ENCODE measurements at places on chromosomes 4 and X.

- DNase-seq, result peak; percentile 27
These were observed 34.5 kb upstream of the TLR2 start for GRCh38 chr4:153649572-153649991.

- DNase-seq, result no peak
These were observed 19.5 kb upstream of the SUPT20HL2 start for GRCh38 chrX:24333371-24333770.

DNA sequence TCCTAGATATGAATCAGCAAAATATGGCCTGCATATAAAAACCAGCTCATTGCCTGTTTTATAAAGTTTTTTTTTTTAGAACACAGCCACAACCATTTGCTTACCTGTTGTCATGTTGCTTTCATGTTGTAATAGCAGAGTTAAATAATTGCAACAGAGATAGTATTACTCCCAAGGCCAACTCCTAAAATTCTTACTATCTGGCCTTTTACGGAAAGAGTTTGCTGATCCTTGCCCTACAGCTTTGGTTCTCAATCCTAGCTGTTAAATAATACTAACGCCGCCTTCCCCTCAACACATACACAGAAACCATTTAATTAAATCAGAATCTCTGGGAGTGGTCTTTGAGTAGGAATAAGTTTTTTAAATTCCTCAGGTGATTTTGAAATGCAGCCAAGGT, 231.3 kb upstream of the TET2 start:
- DNase-seq, result no peak

GRCh38 chr4:120228086-120228485, 161.4 kb upstream of the MAD2L1 start:
- no peak for DNase-seq

DNA sequence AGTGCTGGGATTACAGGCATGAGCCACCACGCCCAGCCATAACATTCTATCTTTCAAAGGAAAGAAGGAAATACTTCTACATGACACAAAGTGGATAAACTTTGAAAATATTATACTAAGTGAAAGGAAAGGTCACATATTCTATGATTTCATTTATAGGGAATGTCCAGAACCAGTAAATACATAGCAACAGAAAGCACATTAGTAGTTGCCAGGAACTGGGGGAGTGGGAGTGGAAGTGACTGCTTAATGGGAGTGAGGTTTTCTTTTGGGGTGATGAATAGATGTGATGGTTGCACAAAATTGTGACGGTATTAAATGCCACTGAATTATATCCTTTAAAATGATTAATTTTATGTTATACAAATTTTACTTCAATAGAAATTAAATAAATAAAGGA, 95.7 kb upstream of the IL15 start:
- peak; percentile 22 for DNase-seq

DNA sequence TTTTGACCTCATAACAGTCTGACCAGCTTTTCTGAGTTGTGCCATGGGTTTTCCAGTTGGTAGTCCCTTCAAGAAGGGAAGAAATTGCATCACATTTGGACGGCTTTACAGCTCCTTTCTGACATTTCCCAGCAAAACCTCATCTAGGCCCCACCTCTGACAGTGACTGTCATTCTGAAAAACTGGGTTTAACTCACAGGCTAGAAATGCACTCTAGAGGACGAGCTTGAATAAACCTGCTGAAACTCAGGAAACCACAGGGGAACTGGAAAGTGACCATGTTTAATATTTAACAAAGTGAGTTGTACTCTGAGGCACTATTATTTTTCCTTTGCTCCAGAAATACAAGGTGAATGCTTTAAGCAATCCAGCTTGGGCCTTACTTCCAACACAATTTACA, 434.3 kb upstream of the RASGEF1B start:
- DNase-seq, result no peak

DNA sequence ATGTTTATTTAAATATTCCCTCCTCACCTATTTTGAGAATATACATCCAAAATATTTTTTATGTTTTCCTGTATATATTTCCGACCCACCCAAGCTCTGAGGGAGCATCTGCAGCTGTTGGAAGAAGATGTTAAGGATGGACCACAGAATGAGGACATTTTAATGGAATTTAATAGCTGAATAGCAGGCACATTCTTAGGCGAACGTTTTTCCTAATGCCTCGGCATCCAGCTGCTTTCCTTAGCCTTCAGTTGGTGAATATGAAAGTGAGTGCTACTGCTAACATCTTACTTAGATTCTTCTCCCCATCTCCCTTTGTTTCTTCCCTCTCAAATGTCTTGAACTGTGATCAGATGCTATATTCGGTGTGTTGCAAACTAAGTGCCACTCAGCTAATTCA, 158.0 kb upstream of the CTSO start:
- DNase-seq, result no peak

DNA sequence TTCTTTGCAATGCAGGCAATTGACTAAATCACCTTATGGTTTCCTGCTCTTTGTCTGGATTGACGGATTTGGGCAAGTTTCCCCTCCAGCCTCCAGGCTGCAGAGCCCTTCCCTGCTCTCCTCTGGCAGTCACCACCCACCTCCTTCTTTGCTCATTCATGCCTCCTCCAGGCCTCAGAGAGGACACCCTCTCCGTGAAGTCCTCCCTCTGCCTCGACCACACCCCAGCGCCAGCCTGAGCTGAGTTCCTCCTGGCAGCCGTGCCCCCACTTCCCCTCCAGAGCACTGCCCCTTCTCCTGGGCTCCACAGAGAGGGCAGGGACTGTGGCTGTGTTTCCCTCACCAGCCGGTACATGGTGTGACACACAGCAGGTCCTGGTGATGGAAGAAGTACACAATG, 53.7 kb downstream of the DCTD start:
- DNase-seq, result no peak

- DNase-seq, result peak; percentile 69
These were observed 154.9 kb upstream of the GYPA start for GRCh38 chr4:144295286-144295995.

GRCh38 chrX:11765449-11765848, 7.4 kb downstream of the MSL3 start:
- no peak for DNase-seq

DNA sequence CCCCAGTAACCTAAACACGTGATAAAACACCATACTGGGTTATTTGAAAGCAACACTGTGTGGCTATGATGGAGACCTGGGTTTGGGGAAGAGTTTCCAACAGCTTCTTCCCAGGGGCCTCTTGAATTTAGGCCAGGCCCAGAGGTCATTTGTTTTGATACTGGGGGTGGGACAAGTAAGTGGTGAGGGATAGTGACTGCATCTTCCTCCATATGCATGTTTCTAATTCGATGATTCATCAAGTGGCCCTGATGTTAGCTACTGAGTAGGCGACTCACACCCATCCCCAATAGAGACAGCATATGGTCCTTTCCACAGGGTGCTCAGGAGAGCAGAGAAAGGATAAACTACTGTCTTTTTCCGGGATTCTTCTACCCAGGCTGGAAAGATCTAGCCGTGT, 2.7 kb downstream of the NDP start:
- peak; percentile 84 for DNase-seq

DNA sequence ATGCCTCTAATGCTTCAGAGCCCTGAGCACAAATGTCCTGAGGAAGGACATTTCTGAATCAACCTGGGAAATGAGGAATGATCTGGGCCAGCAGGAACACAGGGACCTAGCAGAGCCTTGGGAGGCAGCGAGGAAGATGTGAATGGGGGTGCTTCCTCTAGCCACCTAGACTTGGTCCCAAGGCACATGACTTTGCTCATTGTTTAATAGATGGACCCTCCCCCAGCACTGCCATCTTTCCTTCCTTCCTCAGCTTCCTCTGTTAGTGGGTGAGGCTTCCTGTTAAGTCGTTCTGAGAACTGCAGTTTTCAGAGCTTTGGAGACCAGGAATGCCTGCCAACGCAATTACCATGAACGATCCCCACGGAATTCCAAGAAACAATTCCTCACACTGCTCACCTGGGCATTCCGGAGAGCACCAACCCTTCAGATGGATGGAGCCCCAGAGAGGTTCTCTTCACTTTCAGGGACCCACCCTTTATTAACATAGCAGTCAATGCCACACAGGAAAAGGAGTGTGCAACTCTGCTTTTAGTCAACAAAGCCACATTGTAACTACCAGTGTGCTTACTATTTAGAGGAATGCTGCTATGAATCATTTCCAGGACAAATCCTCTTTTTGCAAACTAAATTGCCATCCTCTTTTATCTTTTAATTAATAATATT, 48.5 kb upstream of the STIM2 start:
- peak; percentile 40 for DNase-seq

DNA sequence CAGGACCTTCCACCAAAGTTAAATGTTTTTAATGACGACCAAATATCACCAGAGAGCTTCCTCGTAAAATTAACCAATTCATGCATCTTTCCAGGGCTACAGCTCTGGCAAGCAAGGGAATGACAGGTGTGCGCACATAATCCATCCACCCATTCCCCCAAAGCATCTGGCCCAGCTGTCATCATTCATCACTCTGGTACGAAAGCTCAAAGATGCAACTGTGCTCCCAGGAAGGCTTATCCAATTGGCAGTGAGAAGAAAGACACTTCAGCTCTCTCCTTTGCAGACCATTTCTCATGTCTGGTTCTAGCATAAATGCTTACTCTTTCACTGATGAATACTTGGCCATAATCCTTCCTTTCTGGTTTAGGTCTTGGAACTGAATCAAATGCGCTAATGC, 139.2 kb downstream of the NSUN7 start:
- no peak for DNase-seq

DNA sequence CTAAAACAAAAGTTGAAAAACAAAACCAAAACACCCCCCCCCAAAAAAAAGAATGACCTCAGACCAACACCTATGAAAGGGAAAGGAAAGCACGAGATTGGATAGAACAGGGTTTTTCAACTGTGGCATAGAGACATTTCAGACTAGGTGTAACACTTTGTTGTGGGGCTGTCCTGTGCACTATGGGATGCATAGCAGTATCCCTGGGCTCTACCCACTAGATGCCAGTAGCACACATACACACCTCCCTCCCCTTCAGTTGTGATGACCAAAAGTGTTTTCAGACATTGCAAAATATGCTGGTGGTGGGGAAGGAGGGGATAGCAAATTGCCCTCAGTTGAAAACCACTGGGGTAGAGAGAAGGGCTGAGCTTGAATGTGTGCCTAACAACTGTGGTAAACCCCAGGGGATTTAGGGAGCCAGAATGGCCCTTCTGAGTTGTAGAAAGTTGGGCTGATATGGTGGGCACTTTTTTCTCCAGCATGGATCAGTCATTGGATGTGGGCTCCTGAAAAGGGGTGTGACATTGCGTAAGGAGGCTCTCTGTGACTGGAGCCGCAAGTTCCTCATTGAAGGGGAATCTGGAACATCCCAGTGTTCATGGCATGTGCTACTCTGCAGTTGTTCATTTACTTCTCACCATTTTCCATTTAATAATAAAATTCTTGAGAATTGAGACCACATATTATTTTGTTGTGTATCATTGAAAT, 8.8 kb upstream of the GEMIN8 start:
- no peak for DNase-seq

DNA sequence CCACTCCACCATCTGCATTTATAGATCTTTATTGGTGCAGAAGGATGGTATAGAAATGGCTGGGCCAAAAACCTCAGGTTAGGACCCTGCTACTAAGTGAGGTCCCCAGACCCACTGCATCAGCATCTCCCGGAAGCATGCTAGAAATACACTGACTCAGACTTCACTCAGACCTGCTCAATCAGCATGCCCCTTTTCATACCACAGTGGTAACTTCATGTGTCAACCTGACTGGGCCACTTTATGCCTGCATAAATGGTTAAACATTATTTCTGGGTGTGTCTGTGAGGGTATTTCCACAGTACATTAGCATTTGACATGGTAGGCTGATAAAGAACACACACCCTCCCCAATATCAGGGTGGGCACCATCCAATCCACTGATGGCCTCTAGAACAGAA, 118.6 kb upstream of the VCX3B start:
- no peak for DNase-seq

DNA sequence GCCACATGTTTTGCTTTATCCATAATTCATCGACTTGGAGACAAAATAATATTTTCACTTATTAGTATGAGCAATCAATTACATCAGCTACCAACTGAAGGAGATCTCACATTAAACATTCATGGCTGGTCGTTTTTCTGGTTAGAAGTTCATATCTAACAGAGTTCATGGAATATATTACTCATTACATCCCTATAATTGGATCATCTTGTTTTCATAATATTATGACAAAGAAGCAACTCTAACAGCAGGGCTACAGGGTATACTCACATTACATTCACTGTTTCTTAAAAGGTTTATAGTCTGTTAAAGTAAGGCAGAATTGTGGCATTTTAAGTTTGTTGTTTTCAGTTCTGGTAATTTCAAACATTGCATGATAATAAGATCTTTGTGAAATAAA, 33.0 kb downstream of the GSTCD start:
- peak; percentile 1 for DNase-seq

DNA sequence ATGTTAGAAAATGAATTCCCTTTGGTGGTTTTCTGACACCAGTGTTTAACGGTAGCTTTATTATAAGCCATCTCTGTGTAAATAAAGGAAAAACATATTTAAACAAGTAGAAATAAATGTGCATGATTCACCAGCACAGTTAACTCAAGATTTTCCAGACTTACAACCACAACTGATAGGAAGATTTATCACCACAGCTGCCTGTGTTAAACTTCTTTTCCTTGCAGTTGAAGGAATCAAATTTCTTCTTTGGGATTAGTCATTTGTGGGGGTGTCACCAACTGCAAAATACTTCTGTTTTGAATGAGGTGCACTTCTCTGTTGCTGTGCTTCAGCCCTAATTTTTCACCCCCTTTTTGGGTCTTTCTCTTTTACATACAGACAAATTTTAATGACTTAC, 128.1 kb upstream of the STK26 start:
- DNase-seq, result peak; percentile 80

GRCh38 chrX:133859336-133859735, 126.1 kb downstream of the GPC3 start:
- DNase-seq, result no peak

DNA sequence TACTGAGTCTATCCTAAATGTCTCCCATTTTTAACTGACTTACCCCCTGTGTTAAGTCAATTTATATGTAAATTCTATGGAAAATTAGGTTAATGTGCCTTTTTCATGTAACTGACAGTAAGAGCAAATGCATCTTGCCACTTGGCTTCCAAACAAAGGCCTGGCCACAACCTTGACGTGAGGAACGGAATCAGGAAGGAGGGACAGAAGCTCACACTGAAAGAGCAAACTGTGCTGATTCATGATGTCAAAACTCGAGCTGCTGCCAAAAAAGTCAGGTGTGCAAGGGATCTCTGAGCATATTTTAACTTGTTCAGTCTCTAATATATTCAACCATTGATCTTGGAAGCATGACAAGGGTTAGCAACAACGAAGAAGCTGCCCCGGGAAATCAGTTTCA, 35.8 kb downstream of the GPM6A start:
- DNase-seq, result peak; percentile 81

GRCh38 chr4:169152899-169153298, 117.9 kb downstream of the SH3RF1 start:
- no peak for DNase-seq
